ENCODE measurements at places on chromosomes 1 and 21. TPM values are rescaled to one million over a fixed set of nuclear protein-coding genes. Genes with fewer than 3 reads are reported as not detected.

ANKRD65 gene
- total RNA-seq: 0.05 TPM

TMEM269 gene
- total RNA-seq: 0.06 TPM

CHAF1B gene
- total RNA-seq: 11.9 TPM

LRRC53 gene
- not detected for total RNA-seq

HAPLN2 gene
- total RNA-seq: 0.09 TPM

RBP7 gene
- total RNA-seq: 5.8 TPM

OR14K1 gene
- not detected for total RNA-seq

HSPB7 gene
- total RNA-seq: 0.05 TPM
